ENCODE measurements at places on chromosomes 1 and 21.

DNA sequence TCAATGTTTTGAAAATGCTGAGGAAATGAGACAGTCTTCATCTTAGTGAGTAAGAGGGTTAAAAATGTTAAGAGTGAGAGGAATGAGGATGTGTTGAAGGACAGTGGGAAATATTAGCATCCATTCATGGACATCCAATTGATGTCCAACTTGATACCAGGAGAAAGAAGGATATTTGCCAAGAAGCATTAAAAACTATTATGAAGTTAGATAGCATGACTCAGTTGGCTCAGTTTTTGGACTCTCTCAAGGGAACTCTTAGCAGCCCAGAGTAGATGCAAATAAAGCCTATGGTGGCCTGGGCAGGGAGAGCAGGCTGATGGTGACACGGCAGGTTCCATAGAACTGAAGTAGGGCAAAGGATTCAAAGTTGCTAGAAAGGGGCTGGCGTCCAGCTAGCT lies 171.0 kb downstream of the ZZZ3 start:
- no peak for DNase-seq

GRCh38 chr1:214455971-214456867 lies 95.2 kb downstream of the PTPN14 start:
- no peak for DNase-seq

GRCh38 chr1:199067483-199067882 lies 428.6 kb downstream of the PTPRC start:
- DNase-seq = no peak

DNA sequence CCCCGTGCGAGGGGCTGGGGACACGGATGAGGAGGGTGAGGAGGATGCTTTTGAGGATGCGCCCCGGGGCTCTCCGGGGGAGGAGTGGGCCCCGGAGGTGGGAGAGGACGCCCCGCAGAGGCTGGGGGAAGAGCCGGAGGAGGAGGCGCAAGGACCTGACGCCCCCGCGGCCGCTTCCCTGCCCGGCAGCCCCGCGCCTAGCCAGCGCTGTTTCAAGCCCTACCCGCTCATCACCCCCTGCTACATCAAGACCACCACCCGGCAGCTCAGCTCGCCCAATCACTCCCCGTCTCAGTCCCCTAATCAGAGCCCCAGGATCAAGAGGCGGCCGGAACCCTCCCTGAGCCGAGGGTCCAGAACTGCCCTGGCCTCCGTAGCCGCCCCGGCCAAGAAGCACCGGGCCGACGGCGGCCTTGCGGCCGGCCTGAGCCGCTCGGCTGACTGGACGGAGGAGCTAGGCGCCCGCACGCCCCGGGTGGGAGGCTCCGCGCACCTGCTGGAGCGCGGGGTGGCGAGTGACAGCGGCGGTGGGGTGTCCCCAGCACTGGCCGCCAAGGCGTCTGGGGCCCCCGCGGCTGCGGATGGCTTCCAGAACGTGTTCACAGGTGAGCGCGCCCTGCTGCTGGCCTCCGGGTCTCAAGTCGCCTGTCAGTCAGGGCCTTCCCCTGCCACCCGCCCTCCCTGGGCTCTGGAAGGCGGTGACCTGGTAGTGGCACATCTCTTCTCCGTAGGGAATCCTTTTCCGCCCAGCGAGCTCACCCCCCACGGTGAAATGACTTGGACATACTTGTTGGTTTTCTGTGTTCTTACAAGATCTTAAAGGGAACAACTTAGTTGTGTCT lies 1.7 kb downstream of the FMN2 start:
- no peak for DNase-seq

DNA sequence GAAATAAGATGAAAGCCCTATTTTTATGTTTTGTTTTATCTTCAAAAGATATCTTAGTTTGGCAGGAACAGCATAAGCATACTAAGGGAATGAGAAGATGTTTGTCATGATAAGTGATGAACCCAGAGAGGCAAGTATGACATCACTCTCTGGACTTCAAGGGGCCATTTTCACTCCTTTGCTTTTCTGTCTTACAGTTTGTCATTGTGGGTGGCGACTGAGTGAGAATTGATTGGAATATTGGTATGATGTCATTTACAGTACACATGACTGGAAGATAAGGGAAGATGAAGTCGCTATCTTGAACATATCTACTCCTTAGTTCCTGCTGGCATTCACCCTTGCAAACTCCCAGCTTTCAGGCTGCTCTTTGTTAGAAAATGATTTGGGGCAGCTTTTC lies 258.1 kb upstream of the RAB4A start:
- DNase-seq = no peak

DNA sequence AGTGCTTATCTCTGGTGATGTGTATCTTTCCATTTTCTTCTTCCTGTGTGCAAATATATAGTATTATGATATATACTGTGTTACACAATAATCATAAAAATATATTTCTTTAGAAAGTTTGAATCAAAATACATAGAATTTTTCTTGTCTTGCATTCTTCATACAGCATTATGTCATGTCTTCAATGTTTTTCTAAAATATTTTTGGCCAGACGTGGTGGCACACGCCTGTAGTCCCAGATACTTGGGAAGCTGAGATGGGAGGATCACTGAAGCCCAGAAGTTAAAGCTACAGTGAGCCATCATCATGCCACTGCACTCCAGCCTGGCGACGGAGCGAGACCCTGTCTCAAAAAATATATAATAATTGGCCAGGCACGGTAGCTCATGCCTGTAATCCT lies 41.6 kb downstream of the IL6R start:
- no peak for DNase-seq

DNA sequence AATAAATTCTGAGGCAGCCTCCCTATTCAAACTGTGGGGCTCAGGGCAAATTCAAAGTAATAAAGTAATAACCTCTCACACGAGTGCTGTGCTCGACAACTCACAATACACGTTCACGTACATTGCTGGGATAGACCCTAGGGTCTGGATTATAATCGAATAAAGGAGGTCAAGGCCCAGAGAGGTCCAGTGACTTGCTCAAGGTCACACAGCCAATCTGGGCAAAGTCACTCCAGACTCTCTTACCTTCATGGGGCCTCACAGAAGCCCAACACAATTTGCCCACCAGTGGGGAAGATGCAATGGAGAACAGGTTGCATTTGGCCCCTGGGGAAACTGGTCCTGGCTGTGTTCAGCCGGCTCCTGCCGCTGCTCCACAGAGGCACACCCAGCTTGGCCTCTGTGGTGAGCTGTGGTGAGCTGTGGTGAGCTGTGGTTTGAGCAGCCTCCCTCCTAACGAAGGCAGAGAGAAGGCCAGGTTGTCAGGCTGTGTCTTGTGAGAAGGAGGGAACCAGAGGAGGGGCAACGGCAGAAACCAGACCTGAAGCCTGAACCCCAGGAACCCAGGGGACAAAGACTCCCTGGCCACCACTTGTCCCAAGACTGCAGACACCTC lies 35.1 kb downstream of the NUAK2 start:
- DNase-seq = peak; percentile 41

DNA sequence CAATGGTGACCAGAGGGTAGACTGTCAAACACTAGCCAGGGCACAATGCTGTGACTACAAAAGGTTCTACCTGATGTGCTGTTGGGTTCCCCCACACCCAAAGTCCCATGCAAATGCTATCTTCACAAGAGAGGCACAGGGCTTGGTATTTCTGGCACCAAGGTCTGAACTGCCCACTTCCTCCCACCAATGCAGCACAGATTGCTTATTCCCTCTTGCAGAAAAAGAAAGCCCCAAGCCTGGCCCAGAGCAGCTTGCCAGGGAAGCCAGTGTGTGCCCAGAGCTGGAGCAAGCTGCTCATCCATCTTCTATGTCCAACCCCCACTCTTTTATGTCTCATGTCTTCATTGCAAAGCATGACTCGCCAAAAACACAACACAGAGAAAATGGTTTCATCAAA lies 149.4 kb upstream of the CAMK1G start:
- no peak for DNase-seq

DNA sequence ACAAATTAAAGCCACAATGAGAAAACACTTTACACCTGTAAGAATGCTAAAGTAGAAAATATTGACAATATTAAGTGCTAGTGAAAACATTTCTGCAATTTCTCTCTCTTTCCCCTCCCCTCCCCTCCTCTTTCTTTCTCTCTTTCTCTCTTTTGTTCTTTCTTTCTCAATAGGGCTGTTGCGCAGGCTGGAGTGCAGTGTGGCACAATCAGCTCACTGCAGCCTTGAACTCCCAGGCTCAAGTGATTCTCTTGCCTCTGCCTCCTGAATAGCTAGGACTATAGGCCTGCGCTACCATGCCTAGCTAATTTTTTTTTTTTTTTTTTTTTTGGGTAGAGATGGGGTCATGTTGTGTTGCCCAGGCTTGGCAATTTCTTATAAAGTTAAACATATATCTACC lies 5.9 kb upstream of the SHISAL2A start:
- no peak for DNase-seq

DNA sequence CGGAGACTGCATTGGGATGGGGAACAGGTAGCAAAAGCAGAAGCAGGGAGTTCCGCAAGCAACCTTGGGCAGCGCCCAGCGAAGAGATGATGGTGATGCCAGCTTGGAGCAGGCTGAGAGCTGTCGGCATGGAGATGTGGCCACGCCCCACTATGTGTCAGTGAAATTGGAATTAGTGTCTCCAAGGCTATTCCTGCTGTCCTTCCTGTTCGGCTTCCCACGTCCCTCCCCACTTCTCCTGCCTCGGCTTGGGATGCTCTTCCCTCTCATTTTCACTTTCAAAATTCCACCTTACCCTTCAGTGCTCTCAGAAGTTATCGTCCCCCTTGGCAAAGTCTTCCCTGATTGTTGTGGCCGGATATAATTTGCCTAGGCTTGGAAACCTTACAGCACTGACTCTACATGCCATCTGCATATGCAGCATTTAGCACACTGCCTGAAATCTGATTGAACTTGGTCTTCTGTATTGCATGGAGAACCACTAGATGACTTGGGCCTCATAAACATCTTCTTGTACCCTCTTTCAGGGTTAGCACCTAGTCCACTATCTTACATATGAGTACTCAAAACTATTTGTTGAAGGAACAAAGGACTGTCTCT lies 270.7 kb upstream of the RUNX1 start:
- DNase-seq = no peak

GRCh38 chr1:8495928-8496401 lies 178.1 kb downstream of the SLC45A1 start:
- no peak for DNase-seq

- no peak for DNase-seq
Measured at GRCh38 chr1:174258148-174258550, 98.8 kb downstream of the RABGAP1L start.

GRCh38 chr1:232367293-232367692 lies 262.6 kb downstream of the SIPA1L2 start:
- no peak for DNase-seq

DNA sequence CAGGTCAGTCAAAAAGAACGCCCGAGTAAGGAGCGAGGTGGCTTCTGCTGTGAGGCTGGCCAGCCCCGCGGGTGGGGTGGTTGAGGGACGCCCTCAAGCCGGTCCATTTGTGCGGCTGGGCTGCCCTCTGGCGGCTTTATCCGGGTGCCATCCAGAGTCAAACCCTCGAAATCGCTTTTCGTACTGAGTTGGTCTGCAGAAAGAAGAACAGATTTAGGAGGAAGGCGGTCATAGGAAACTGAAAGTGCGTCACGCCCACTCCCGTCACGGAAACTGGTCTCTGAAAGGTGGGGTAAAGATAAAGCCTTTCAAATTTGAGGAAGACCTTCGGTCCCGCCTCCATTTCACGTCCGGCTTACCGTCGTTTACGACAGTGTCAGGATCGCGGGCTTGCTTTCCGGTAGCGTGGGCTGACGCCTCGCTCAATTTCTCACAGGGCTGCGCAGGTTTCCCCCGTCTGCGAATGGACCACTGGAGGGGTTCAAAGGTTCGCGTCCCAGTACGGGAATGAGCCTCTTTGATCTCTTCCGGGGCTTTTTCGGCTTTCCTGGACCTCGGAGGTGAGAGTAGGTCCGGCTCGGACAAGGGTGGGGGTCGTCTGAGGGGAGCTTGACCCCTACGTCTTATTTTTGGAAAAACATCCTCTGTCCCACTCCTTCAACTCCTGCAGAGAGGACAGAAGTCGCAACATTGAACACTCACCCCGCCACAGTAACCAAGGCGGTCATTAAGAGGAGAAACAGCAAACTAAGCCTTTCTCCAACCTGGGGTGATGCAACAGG lies at the start of gene HAX1:
Gene HAX1 (plus strand): TSS at position 413 of the 782 bp plus-strand sequence. CDS start 95 bp downstream, at position 508.
- peak; percentile 95 for DNase-seq

DNA sequence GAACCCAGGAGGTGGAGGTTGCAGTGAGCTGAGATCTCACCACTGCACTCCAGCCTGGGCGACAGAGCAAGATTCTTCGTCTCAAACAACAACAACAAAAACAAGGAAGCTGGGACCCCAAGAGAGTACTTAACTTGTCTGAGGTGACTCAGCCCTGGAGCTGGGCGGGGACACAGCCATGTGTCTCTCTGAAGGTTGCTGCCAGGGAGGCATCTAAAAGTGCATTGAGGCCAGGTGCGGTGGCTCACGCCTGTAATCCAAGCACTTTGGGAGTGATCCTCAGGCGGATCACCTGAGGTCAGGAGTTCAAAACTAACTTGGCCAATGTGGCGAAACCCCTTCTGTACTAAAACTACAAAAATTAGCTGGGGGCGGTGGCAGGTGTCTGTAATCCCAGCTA lies 7.7 kb downstream of the IFI6 start:
- DNase-seq = no peak

DNA sequence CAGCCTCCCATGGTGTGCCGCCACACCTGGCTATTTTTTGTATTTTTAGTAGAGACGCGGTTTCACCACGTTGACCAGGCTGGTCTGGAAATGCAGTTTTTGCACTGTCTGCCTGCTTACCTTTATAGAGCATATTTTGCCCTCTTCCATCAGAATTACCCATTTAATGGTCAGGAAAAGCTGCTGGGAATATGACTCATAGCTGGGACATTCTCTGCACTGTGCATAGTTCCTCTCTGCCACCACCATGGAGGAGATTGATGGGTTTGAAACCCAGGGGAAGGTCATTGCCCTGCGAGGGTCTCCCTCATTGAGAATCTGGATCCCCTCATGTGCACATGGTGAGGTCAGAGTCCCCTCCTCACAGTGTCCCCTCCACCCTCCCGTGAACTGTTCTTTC lies 32.1 kb downstream of the MX1 start:
- DNase-seq = no peak

Measured in stimulated activated CD8-positive, alpha-beta memory T cell treated with anti-CD3 and anti-CD28 coated beads, Interleukin-4, amount 100 ng/mL, for 1 hour (primary cell).